Mesothelial cell of epicardium (in vitro differentiated cells): ENCODE measurements at places on chromosomes 12 and 14. TPM values are rescaled to one million over a fixed set of nuclear protein-coding genes. Genes with fewer than 3 reads are reported as not detected.

The KLHDC1 gene
- 4.9 to 6.6 TPM (median 6.6 TPM) in 3 replicates for total RNA-seq

The PLA2G1B gene
- not detected in 3 replicates for total RNA-seq

The CCDC196 gene
- not detected in 3 replicates for total RNA-seq

The SOAT2 gene
- total RNA-seq: 0.13 to 0.40 TPM (median 0.20 TPM) in 3 replicates
